Thyroid gland (tissue), 4 donors: ENCODE measurements at places on chromosomes 12 and 14.
A peak's percentile ranks its signal among the peaks of the same experiment; 100 is the strongest.

DNA sequence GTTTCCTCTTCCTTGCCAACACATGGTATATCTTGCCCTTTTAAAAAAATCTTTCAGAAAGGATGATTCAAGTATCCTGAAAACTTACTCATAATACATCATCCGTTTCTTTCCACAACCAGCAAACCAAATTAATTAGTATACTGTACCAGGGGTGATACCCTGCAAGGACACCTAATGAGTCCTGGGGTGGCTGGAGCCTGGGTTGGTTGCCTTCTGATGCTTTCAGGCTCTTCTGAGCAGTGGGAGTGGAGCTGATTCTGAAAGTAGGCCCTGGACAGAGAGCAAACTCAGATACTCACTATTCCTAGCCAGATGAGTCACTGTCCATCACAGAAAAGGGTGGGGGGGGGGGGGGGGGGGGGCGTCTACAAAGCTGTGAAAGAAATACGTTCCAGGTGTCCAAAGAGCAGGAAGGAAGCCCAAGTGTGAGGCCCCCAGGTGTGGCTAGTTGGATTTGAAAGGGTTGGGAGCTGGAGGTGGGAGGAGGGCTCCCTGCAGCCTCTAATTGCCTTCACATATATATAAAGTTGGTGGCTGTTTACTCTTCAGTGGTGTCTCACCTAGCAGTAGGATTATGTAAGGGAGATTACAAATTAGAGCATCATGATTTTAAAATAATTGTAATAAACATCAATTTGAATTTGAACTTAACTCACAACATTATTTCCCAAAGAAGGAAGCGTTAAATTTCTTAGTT is 36.5 kb downstream of the FBXO33 start:
- H3K36me3 ChIP-seq: peaks cover 20% of the 10 kb centered on the region
- H3K4me3 ChIP-seq: no peak overlapping the region
- H3K27ac ChIP-seq: no peak overlapping the region
- H3K4me1 ChIP-seq: no peaks in the 10 kb centered on the region

DNA sequence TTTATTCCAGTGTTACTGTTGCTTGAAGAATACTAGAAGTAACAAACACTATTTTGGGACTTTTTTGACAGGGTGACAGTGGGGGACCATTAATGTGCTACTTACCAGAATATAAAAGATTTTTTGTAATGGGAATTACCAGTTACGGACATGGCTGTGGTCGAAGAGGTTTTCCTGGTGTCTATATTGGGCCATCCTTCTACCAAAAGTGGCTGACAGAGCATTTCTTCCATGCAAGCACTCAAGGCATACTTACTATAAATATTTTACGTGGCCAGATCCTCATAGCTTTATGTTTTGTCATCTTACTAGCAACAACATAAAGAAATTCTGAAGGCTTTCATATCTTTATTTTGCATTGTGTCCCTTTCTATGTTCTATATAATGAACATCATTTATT is 44.5 kb downstream of the TMPRSS12 start:
- H3K36me3 ChIP-seq: no peaks in the 10 kb centered on the region
- no peak overlapping the region for H3K27ac ChIP-seq
- H3K4me3 ChIP-seq: no peak overlapping the region
- H3K4me1 ChIP-seq: no peaks in the 10 kb centered on the region
- no peaks in the 10 kb centered on the region for H3K27me3 ChIP-seq

GRCh38 chr12:62834406-62834805 is 100.5 kb downstream of the PPM1H start:
- no peaks in the 10 kb centered on the region for H3K27me3 ChIP-seq
- H3K4me1 ChIP-seq: no peaks in the 10 kb centered on the region
- H3K36me3 ChIP-seq: no peaks in the 10 kb centered on the region
- DNase-seq: no peak

- H3K4me1 ChIP-seq: peaks cover 9% of the 10 kb centered on the region
- no peaks in the 10 kb centered on the region for H3K36me3 ChIP-seq
These were observed 1.1 kb upstream of the ASPG start for GRCh38 chr14:104084251-104085002.

- H3K4me1 ChIP-seq: no peaks in the 10 kb centered on the region
- no peak for DNase-seq
These were observed 1089.5 kb downstream of the BCL11B start for GRCh38 chr14:98182393-98183055.

DNA sequence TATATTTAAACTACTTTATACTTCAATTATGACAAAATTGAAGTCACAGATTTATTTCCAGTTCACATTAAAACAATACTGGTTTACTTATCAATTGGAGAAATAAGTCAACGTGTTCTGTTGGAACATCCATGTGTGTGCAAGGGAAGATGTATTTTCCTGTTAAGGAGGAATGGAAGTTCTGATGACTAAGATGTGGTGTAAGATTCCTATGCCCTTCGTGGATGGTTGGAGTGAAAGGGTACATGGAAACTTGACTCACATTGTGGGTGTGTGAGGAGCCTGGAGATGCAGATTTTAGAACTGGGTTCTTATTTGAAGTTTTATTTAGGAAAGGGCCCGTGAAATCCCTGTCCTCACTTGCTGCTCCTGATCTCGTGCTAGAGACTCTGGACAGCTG is 95.3 kb downstream of the CATSPERB start:
- H3K4me3 ChIP-seq: no peak overlapping the region
- DNase-seq: no peak
- no peaks in the 10 kb centered on the region for H3K27me3 ChIP-seq
- no peaks in the 10 kb centered on the region for H3K4me1 ChIP-seq

- H3K27me3 ChIP-seq: no peaks in the 10 kb centered on the region
- no peak overlapping the region for H3K4me3 ChIP-seq
- no peak for DNase-seq
These were observed 221.6 kb downstream of the C12orf75 start for GRCh38 chr12:105552056-105552455.

DNA sequence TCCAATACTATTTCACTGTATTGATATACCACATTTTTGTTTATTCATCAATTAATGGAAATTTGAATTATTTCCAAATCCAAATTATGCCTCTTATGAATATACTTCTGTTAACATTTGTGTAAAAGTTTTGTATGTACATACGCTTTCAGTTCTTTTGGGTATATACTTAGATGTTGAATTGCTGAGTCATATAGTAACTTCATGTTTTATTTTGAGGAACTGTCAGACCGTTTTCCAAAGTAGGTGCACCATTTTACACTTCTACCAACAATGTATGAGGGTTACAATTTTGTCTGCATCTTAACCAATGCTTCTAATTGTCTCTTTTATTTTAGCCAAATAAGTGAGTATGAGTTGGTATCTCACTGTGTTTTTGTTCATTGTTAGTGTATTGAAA is 10.2 kb upstream of the CCER1 start:
- DNase-seq: no peak
- no peaks in the 10 kb centered on the region for H3K36me3 ChIP-seq
- H3K27ac ChIP-seq: no peak overlapping the region
- H3K4me1 ChIP-seq: no peaks in the 10 kb centered on the region

GRCh38 chr12:89567691-89568239 is 41.9 kb upstream of the POC1B start:
- no peaks in the 10 kb centered on the region for H3K4me1 ChIP-seq
- no peaks in the 10 kb centered on the region for H3K27me3 ChIP-seq
- H3K4me3 ChIP-seq: no peak overlapping the region
- no peaks in the 10 kb centered on the region for H3K36me3 ChIP-seq
- H3K27ac ChIP-seq: no peak overlapping the region
- no peak for DNase-seq

DNA sequence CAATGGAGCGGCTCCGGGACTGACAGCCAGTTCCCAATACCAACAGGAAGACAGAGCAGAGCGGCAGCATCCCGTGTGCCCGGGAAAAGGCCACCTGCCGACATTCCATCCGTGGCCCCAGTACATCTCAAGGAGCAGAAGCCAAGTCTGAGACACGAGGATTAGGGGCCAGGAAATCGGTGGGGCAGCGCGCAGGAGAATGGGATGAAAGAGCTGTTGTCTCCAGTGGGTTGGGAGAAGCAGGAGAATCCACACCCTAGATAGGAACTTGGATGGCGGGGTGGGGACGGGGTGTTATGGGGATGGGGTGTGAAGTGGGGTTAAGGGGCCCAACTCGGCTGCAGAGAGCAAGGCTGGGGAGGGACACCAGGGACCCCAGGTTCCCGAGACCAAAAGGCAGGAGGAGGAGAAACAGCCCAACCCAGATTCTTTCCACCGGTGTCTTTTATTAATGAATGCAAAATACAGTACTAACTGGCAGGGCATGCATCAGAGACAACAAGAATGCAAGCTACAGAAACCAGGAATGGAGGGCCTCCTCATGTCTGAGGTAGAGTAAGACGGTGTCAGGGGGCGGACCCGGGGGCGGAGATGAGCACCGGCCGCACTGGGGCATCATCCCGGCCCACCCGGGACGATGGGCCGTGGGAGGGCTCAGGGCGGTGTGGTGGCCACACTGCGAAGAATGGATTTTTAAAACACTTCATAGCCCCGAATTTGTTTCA is 50.3 kb downstream of the BEGAIN start:
- no peak overlapping the region for H3K4me3 ChIP-seq
- H3K36me3 ChIP-seq: no peaks in the 10 kb centered on the region
- H3K4me1 ChIP-seq: no peaks in the 10 kb centered on the region
- no peaks in the 10 kb centered on the region for H3K27me3 ChIP-seq

- no peak overlapping the region for H3K27ac ChIP-seq
- H3K4me1 ChIP-seq: peaks cover 12% of the 10 kb centered on the region
- H3K27me3 ChIP-seq: no peaks in the 10 kb centered on the region
- DNase-seq: no peak
- H3K4me3 ChIP-seq: peak overlapping the region; percentile 84
These were observed 1.3 kb upstream of the MAP3K9 start for GRCh38 chr14:70810621-70811020.

GRCh38 chr12:68538726-68539614 is 71.7 kb upstream of the RAP1B start:
- peak; percentile 24 for DNase-seq
- no peaks in the 10 kb centered on the region for H3K27me3 ChIP-seq
- H3K36me3 ChIP-seq: no peaks in the 10 kb centered on the region
- peak overlapping the region; percentile 48 for H3K27ac ChIP-seq
- no peak overlapping the region for H3K4me3 ChIP-seq

DNA sequence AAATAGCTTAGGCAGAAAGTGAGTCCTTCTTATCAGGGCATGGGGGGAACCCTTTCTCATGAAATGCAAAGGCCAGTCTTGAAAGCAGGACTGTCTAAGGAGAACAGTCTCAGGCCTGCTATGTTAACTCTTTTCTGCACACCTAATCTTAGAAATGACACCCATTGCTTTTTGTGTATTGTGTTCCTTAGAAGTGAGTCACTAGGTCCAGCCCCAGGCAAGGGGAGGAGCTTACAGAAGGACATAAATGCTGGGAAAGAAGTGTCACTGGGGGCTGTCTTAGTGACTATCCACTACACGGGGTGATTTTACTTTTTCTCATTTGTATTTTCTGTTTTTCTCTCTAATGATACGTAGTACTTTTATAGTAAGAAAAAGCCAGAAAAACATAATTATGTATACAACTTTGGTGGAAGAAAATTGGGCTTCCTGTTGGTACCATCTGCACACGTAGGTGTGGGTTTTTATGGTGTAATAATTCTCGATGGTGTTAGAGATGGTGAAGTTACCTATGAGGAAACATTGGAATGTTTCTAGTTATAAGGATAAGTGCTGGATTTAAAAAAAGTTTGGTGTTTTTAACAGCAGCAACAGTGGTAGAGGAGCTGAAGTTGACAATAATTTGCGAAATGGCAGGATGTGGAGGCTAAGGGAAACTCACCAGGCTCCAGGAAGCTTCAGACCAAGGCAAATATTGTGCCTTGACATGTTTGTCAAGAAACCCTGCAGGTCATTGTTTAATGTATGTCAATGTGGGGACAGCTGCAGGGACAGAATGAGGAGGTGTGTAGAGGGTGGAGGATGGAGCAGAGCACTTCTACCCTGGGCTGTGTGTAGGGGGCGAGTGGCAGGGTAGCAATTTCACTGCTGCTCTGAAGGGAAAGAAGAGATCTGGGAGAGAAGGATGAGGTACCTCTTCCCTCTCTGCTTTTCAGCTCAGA is 214.9 kb downstream of the KTN1 start:
- DNase-seq: no peak
- no peaks in the 10 kb centered on the region for H3K27me3 ChIP-seq
- no peak overlapping the region for H3K27ac ChIP-seq
- no peak overlapping the region for H3K4me3 ChIP-seq
- no peaks in the 10 kb centered on the region for H3K36me3 ChIP-seq

GRCh38 chr14:86091811-86092210 is 561.9 kb downstream of the FLRT2 start:
- no peak for DNase-seq
- H3K4me1 ChIP-seq: no peaks in the 10 kb centered on the region
- no peaks in the 10 kb centered on the region for H3K36me3 ChIP-seq
- no peak overlapping the region for H3K4me3 ChIP-seq
- H3K27ac ChIP-seq: no peak overlapping the region

- no peak overlapping the region for H3K4me3 ChIP-seq
- no peak overlapping the region for H3K27ac ChIP-seq
- H3K4me1 ChIP-seq: peaks cover 1% of the 10 kb centered on the region
- no peak for DNase-seq
- no peaks in the 10 kb centered on the region for H3K27me3 ChIP-seq
These were observed 190.5 kb downstream of the CACNA1C start for GRCh38 chr12:2243275-2243674.
